Stimulated activated CD8-positive, alpha-beta memory T cell treated with anti-CD3 and anti-CD28 coated beads, Interleukin-2, amount 100 ng/mL, for 1 hour (primary cell): ENCODE measurements at places on chromosomes 7 and 10.

DNA sequence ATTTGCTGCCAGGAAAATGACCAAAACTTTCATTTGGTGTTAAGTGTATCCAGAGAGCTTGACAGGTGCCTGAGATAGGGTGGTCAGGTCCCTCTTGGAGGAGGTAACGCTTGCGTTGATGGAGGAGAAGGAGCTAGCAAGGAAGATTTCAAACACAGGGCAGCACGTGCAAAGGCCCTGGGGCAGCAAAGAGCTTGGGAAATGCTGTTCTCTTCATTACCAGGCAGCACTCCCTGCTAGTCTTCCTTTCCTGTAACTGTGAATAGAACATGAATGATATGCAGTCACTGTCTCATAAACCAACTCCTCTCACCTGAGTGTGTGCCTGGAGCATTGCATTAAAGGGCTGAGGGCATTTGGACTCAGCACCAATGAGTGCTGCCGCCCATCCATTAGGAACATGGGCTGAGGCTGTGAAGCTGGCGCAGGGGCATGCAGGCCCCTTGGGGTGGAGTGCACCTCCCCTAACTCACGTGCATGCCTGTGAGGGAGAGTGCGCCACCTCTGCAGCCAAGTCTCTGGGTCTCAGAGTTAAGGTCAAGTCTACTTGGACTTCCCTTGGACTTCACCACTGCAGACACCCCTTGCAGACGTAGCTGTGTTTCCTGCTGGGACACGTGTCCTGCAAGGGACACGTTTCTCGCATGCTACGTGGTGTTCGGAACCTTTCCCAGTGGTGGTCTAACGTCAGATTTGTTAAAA is 136.8 kb downstream of the PAXIP1 start:
- no peak for DNase-seq

- DNase-seq = no peak
Measured at GRCh38 chr10:110324805-110325280, 20.1 kb upstream of the SMNDC1 start.

GRCh38 chr7:101140339-101140699 is 13.4 kb downstream of the SERPINE1 start:
- no peak for DNase-seq

DNA sequence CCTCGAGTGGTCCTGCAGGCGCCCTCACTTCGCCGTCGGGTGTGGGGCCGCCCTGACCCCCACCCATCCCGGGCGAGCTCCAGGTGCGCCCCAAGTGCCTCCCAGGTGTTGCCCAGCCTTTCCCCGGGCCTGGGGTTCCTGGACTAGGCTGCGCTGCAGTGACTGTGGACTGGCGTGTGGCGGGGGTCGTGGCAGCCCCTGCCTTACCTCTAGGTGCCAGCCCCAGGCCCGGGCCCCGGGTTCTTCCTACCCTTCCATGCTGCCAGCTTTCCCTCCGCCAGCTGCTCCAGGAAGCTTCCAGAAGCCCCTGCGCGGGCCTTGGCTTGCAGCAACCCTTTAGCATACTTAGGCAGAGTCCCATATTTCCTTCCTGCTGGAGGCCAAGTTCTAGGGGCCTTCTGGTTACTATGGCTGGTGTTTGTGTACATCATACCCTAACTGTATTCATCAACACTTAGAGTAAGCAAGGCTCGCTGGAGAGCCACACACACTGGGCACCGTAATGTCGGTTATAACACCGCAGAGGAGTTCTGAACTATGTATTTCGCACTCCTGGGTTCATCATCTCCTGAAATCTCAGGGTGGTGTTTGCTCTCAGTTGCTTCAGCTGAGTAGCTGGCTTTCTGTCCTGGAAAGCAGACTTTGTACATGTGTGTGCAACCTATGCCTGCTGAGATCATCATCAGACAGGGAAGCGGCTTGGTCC is 471 bp downstream of the MGMT start:
- no peak for DNase-seq

DNA sequence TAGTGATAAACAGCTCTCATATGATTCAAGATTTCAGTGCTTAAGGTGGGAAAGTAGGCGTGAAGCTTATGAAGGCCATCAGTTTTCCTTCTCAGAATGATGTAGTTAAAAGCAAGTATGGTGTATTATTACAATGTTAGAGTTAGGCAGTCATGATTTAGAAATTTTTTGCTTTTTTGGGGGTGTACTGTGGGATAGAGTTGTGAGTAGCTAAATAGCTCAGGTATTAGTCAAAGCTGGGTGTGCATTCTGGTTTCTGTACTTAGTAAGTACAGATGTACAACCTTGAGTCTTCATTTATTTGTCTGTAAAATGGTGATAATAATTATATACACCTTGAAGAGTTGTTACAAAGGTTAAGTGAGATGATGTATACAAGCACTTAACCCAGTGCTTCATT is 52.2 kb downstream of the R3HCC1L start:
- DNase-seq = no peak

DNA sequence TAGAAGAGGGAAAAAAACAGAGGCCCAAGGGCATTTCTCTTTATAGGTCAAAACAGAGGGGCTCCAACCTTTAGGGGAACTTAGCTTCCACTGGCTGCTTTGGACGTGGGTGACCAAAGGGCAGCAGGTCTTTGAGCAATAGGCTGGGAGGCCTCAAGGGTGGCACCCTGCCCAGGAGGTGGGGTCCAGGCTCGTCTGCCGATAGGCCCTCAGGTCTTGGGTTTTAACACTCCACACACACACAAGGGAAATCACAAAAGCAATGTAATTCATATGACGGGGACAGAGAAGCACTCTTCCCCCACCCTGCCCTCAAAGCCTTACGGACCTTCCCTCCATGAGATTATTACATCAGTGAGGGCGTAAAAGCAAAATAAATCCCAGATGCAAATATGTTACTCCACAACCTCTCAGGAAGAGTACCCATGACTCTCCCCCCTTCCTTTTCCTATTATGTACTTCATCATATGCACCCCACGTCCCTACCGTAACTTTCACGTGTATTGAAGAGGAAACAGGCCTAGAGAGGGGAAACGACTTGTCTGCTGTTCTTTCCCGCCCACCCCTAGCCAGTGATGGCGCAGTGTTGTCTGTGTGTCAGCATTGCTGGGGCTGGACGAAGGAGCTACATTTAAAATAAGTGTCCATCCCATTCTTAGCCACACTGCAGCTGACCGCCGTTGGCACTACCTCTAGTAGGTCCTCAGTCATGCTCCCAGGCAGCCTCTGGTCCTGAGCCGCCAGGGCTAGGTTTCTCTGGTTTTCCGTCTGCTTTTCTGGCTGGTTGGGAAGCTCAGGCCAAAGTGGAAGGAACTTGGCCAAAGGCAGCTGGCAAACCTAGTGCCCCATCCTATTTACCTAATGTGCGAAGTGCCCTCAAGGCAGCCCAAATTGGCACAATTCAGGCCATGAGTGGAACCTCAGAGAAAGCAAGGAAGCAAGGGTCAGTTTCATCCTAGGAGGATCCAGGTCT is 2.1 kb downstream of the PCBD1 start:
- DNase-seq = no peak

DNA sequence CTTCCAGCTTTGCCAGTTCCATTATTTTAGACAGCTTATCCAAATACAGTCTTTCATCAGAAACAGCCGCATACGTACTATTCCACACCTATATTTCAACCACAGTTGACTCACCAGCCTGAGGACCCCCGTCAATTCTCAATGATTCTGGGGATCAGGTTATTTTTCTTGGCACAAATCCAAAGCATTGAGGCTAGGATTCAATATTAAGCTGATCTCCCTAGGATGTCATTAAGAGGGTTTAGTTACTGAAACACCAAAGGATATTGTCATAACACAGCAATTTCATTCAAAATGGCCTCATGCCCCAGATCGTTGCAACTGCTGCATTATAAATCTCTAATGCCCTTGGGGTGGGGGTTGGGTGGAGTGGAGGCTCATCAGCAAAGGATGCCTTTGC is 214.6 kb downstream of the PTEN start:
- DNase-seq = no peak

GRCh38 chr10:8006274-8006999 is 48.1 kb upstream of the GATA3 start:
- no peak for DNase-seq

DNA sequence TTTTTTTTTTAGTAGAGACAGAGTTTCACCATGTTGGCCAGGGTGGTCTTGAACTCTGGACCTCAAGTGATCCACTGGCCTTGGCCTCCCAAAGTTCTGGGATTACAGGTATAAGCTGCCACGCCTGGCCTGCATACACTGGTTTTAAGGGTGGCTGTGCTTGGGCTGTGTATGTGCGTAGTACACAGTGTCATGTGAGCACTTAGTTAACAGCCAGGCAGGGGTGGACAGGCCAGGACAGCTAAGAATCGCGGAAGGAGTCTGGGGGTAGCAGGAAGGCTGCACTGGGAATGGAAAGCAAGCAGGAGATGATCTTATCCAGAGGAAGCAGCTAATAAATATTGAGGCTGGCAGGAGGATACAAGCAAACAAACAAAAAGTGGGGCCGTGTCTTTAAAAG is 380.0 kb upstream of the GALNT17 start:
- DNase-seq = no peak

- DNase-seq = no peak
Measured at GRCh38 chr7:128155100-128155740, 85.9 kb upstream of the LEP start.

DNA sequence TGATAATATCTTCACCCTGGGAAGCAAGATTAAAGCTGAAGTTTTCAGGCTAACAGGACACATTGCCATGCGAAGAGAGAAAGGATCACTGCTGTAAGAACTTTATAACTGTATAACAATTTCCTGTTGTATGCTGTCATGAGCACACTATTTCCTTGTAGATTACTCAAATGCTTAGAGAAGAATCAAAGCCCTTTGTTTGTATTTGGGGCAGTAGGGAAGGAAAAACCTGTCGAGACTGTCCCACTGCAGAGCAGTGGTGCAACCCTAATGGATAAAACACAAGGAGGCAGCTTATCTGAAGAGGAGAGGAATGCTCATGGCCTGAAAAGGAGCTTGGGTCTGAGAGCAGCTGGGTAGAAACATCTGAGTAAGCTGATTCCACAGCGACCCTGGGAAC is 327.7 kb upstream of the NPSR1 start:
- no peak for DNase-seq
